Caki2 (cell line): ENCODE measurements at places on chromosomes 5 and 9.
A peak's percentile ranks its signal among the peaks of the same experiment; 100 is the strongest.

- no peak for DNase-seq
These were observed 9.5 kb upstream of the QSOX2 start for GRCh38 chr9:136255166-136255538.

- no peak for DNase-seq
These were observed 83.5 kb downstream of the SLC1A1 start for GRCh38 chr9:4573634-4574389.

DNA sequence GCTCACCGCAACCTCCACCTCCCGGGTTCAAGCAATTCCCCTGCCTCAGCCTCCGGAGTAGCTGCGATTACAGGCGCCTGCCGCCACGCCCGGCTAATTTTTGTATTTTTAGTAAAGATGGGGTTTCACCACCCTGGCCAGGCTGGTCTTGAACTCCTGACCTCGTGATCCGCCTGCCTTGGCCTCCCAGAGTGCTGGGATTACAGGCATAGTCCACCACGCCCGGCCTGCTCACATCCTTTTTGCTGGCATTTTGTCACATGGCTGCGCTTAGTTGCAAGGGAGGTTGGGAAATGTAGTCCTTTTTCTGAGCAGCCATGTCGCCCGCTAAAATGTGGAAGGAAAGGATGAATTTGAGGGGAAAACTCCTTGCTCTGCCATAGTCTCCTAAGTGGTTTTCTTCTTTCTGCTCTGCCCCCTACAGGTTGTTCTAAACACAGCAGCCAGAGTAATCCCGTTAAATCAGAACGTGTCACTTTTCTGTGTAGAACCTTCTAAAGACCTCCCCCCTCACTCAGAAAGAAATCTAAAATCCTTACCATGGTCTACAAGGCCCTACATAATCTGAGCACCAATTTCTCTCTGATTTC is 57.8 kb upstream of the HSPA9 start:
- DNase-seq, result peak; percentile 42

- no peak for DNase-seq
These were observed 1005.0 kb upstream of the DMAC1 start for GRCh38 chr9:8804613-8805012.

DNA sequence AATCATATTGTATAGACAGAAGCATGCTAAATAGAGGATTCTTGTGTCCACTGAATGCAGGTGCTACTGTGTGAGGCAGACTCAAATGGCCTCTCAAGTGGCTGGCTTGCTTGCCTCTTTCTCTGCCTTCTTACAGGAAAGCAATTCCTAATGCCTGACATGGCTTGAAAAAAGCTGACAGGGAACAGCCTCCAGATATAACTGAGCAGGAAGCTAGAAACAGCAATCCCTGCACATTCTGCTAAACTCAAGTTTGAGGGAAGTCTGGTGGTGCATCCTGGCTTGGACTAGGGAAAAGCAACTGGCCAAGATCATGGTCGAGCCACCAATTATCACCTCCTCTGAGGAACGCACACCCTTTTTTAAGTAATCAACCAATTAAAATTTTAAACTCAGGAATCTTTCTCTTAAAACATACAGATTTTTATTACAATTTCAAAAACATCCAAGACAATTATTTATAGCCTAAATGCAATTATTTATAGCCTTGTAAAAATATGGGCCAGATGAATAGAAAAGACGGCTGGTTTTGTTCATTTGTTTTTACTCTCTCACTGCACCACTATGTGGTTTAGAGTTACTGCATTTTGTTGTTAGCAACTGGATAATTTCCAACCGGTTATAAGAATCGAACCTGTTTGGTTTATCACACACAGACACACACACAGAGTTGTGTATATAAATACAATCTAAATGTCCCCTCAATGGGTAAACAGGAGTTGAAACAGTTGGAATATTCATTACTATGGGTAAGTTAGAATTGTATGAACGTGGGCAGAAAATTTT is 290.9 kb upstream of the ANKRD55 start:
- no peak for DNase-seq

GRCh38 chr5:91928754-91929521 is 545.8 kb upstream of the ARRDC3 start:
- peak; percentile 10 for DNase-seq

DNA sequence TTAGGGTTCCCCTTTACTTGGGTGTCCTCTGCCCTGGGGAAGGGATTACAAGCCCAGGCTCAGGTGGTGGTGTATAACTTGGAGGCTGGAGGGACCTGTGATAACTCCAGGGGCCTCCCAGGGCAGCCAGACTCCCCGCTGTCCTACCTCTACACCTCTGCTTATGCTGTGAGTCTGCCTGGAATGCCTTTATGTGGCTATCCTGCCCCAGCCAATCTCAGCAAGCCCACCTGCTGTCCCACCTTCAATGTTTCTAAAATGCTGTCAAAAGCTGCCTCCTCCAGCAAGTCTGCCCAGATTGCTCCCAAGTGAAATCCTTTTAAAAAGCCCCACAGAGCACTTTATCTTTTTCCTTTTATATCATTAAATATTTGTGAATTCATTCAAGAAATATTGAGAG is 39.3 kb downstream of the DAB2IP start:
- no peak for DNase-seq

- no peak for DNase-seq
These were observed 116.7 kb upstream of the RANBP3L start for GRCh38 chr5:36418152-36418979.

DNA sequence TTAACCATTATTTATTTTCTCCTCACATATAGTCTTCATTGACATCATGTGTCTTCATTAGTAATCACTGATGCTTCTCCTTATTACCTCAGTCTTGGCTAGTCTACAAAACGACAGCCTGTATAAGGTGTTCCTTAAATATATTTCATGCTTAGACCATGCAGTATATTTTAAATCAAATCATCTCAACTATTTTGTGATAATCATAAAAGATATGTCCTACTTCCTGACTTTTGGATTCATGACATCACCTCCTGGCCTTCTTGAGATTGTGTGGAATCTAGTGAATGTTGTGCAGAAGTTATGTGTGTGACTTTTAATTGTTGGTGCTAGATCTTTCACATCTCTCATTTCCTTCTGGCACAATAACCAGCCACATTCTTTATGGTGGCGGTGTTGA is 1339.3 kb upstream of the C9orf72 start:
- DNase-seq, result no peak

- DNase-seq, result peak; percentile 51
These were observed 744 bp downstream of the OTULIN start for GRCh38 chr5:14665101-14665822.
